ENCODE measurements at places on chromosomes 1 and 21.

- DNase-seq, result no peak
These were observed 1359.6 kb downstream of the PLA2G4A start for GRCh38 chr1:188188317-188188716.

- DNase-seq, result no peak
These were observed 26.3 kb downstream of the AHDC1 start for GRCh38 chr1:27577504-27578188.

- peak; percentile 34 for DNase-seq
These were observed 34.0 kb downstream of the MAP3K7CL start for GRCh38 chr21:29164323-29164942.

GRCh38 chr1:10528066-10529014 is 53.6 kb downstream of the PEX14 start:
- DNase-seq, result no peak

DNA sequence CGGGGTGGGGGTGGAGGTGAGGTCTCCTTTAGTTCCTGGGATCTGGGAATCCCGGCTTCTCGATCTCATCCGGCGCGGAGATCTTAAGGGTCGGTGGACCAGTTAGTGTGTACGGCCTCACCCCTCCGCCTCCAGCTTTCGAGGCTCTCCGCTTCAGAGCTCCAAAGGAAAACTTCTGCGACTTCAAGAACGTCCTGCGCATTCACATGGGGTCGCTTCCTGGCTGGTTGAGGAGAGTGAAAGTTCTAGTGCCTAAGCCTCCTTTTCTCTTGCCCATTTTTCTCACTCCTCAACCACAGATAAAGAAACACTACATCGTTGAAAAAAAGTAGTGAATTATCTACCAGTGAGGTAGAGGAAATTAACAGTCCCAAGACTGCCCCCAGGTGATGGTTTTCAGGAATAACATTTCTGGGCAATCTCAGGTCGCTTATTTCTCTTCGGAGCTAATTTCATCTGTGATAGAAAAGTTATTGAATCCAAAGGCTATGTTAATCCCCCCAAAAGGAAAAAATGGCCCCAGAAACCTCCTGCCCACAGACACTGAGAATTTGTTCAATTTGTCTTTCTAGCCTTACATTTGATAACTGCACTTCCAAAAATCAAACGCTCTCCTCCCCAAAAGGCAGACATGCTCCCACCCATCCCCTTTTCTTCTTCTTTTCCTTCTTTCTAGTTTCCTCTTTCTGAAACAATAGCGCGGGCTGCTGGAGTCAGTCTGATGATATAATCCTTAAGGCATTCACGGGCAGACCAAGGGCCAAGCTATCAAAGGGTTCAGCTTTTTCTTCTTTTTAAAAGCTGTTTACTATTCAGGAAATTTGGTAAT is 20.6 kb upstream of the TBX15 start:
- DNase-seq, result peak; percentile 51

GRCh38 chr1:210003501-210003900 is 65.5 kb downstream of the SYT14 start:
- DNase-seq, result no peak

GRCh38 chr1:31152181-31152795 is 86.8 kb upstream of the PUM1 start:
- DNase-seq, result no peak

- DNase-seq, result peak; percentile 81
These were observed at the start of gene ZC3H12A for GRCh38 chr1:37474046-37474696. ZC3H12A (plus strand) TSS chr1:37474580; CDS start chr1:37475497, 917 bp downstream.

DNA sequence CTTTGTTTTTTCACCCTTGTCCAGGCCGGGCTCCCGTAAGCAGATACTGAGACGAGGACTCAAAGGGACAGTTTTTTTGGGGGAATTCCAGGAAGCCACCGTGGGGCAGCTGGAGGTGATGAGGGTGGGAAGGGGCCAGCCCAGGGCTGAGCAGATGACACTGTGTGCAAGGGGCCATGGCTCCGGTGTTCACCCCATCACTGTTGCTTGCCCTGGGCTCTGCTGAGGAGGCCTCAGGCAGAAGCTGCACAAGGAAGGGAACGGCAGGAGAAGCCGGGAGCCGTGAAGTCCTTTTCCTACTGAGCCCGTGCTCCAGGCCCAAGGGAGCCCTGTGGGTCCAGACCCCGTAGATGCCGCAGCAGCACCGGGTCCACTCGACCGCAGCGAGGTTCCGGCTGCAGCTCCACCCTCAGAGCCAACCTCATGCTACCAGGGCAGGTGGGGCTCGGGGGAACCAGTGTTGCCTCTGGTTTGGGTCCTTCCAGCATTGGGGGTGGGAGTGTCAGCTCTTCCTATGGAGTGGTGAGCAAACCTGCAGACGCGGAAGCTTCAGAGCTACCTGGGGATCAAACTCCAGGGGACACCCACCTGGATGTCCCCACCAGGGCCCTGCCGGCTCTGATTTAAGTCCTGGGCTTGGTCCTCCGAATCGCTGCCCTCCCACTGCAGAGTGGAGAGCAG is 4.3 kb upstream of the CALML6 start:
- no peak for DNase-seq

GRCh38 chr1:208083016-208083714 is 161.0 kb downstream of the PLXNA2 start:
- peak; percentile 85 for DNase-seq

DNA sequence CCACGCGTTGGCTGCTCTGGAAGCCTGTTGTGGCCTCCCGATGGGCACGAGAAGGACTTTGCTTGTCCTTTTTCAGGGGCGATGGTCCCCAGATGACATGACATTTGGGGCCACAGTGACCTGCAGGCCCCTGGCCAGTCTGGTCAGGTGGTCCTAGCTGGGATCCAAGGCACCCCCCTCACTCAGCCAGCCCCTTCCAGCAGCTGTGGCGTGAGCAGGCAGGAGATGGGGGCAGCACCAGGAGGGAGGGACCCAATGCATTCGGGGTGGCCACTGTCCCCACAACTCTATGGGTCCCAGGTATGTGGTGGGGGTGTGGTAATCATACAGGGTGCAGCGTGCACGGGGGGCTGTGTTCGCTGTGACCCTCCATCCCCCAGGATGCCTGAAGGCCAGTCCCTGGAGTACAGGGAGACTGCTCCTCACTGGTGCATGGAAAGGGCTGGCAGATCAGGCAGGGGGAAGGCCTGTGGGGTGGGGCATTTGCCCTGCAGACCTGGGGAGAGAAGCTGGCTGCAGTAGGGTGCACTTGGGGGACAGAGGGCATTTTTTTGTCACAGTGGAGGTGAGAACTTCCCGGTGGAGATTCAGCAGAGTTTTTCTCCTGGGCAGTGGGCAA is 31.7 kb downstream of the WNT3A start:
- no peak for DNase-seq

DNA sequence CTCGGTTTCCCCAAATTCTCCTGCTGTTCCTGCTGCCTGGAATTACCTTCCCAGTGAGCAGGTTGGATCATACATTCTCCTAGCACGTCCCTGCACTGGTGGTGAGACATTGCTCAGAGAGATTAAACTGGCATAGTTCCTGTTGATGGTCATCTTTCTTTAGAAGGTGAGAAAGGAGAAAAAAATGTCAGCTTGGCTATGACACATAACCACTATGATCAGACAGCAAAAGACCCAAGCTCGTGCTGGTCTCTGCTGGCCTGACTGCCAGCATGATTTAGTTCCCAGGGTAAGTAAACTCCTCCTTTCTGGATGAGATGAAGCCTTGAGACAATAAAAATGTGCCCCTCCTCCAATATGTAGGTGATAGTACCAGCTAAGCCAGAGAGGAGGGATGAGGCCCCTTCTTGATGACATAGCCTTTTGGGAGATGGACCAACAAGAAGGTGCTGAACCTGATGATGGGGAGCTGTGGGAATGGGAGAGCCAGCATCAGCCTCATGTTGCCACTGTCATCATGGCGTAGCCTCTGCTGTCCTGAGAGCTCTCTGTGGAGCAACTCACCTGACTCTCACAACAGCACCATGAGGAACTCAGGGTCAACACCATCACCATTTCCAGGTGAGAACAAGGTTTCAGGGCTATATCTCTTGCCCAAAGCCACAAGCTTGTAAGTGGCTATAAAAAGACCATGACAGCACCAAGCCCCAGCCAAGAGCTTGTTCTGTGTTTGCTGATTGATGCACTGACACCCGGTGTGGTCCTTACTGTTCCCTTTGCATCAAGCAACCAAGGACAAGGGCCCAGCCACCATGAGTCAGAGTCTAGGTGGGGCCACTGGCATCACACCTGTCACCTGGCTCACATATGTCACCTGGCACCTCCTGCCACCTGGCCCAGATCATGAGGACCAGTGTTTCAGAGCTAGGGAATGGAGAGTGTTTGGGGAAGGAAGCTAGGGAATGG is 200.0 kb downstream of the MATN1 start:
- no peak for DNase-seq

GRCh38 chr1:156291226-156292061 is 4.0 kb downstream of the GLMP start:
- peak; percentile 92 for DNase-seq

- DNase-seq, result no peak
These were observed 37.8 kb downstream of the IER5 start for GRCh38 chr1:181126289-181126688.

- no peak for DNase-seq
These were observed 583.2 kb upstream of the B3GALT2 start for GRCh38 chr1:193769651-193770050.

GRCh38 chr1:68528243-68528642 is 31.4 kb upstream of the DEPDC1 start:
- DNase-seq, result no peak

DNA sequence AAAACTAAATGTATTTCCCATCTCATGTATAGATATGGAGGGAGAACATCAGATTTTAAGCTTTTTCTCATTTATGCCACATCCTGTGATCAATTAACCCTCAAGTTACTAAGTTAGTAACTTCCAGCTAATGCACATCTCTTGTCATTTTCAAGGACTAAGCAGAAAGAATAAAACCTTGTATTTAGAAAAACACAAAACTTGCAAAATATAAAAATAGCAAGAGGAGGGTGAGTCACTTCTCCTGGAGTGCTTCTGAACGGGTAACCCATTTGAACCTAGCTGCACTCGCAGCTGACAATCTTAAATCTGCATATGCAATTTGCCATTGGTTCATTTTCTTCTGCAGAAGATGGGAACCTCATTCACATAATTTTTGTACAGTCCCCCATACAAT is 500.5 kb downstream of the SETD4 start:
- no peak for DNase-seq

DNA sequence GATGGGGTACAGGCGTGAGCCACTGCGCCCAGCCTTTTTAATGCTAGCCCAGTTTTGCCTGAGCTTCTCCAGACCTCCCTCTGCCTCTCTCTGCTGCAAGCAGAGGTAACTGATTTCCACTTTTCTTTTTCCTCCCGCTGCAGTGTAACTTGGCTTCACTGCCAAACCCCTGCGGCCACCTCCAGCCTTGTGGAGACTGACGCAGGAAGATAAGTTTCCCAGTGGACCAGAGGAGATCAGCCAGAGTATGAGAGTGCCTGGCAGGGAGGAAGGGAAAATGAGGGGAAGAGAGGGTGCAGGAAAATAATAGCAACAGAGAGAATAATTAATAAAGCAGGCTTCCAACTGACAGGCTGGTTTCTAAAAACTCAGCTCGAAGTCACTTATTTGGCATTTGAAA is 143.7 kb downstream of the PCNX2 start:
- DNase-seq, result no peak

- DNase-seq, result no peak
These were observed 1.0 kb downstream of the TMEM51 start for GRCh38 chr1:15154480-15155036.

- DNase-seq, result no peak
These were observed 137.3 kb downstream of the PGBD5 start for GRCh38 chr1:230288641-230289349.

DNA sequence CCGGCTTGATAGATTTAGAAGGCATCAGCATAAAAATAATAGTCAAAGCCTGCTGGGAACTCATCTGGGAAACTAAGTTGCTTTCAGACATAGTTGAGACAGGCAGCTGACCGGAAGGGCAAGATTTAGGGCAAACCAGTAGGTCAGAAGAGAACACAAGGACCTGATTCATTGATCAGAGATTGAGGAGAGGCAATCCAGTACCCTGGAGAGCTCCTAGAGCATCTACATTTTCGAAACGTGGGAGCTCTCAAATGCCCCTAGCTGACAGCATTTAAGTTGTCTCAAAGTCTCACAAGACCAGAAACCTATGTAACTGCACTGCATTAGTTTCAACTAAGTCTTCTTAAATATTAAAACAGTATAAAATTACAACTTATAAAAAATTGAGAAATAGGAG is 22.9 kb upstream of the MTF2 start:
- DNase-seq, result no peak

DNA sequence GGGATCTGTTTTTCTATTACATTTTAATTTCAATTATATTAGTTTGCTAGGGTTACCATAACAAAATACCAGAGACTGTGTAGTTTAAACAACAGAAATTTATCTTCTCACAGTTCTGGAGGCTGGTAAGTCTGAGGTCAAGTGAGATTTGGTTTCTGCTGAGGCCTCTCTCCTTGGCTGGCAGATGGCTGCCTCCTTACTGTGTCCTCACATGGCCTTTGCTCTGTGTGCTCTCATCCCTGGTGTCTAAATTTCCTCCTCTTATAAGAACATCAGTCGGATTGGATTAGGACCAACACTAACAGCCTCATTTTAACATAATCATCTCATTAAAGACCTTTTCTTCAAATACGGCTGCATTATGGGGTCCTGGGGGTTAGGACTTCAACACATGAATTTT is 195.2 kb upstream of the CHODL start:
- DNase-seq, result peak; percentile 80

- no peak for DNase-seq
These were observed 140.4 kb downstream of the COL24A1 start for GRCh38 chr1:86016076-86016759.

DNA sequence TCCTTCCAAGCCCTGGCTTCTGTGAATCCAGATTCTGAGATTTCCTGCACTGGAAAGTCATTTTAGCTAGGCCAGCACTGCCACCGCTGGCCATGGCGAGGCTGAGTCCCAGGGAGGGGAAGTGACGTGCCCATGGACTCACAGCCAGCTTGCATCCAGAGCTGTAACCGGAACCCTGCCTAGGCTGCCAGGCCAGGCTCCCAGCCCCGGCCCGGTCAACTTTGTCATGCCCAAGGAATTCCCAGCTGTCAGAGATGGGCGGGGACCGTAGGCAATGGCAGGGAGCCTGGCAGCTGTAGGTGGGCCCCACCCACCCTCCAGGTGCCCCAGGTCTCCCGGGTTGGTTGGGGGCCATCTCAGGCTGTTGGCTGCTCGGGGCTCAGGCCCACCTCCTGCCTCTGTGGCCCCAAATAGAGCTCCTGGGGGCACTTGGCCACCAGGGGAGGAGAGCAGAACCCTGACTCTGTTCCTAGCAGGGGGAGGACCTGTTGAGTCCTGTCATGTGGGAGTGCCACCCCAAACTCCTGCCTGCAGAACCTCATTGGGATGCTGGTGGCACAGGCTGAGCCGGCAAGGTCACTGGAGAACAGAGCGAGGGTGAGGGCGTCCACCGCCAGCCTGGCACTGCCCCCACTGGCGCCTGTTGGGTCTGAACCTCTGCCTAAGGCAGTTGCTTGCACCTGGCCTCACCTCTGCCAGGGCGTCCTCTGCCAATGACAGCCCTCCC is 57.8 kb downstream of the FOXO6 start:
- DNase-seq, result no peak

Measured in WERI-Rb-1 (cell line).